Activated T-cell treated with anti-CD3 and anti-CD28 coated beads for 1 hour (primary cell): ENCODE measurements at places on chromosomes 3 and 15.

DNA sequence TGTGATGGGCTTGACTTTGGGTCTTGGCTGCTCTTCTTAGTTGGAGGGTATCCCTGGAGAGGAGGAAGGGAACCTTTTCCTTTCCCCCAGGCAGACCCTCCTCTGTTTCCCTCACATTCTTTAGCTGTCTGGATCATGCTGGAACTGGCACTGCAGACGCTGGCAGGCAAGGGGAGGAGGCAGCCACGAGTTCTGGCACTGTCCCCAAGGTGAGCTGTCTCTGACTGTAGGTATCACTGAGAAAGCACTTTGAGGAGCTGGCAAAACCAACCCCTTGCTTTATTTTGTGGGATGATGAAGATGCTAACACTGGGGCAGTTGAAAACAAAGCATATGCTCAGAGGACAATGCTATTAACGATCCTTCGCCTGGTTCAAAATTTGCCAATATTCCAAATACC is 175.0 kb downstream of the SOX2 start:
- DNase-seq: no peak

DNA sequence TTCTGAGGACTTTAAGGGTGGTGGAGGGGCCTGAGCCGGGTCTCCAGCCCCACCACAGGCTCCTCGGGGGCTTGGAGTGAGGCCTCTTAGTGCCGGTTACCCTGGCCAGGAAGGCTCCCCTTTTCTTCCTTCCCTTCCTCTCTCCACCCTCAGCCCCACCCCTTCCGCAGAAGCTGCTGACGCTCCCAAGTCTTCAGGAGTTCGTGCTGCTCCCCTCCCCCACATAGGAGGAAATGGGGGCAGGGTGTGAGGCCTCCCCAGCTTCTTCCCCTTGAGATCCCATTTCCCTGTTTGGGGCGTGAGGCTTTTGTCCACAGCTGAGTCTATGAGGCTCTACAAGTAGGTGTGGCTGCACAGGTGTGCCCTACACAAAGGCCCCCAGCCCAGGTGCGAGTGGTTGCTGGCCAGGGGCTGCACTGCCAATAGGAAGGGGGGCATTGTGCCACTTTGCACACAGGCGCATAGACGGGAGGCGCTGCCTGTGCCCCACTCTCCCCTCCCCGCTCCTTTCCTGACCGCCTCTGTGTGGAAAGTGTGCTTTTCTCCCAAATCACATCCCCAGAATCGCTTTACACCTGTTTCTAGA is 915 bp upstream of the CALML4 start:
- no peak for DNase-seq

- DNase-seq: no peak
Observed at GRCh38 chr3:53328746-53329145, 18.6 kb downstream of the DCP1A start.

DNA sequence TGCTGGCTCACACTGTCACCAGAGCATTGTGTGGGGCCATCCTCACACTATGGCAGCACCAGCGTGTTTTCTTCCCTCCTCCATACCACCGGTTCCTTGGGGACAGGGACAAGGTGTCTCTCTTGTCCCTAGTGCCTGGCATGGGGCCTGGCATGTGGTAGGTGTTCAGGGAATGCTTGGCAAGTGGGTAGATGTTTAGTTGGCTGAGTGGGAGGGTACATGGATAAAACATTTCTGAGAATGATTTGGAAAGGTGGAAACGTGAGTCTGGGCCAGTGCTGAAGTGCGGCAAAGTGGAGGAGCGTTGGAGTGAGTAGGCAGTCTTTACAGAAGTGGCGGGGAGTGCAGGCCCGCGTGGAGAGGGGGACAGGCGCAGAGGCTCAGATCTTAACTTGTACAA is 15.0 kb downstream of the SNAPC5 start:
- no peak for DNase-seq

DNA sequence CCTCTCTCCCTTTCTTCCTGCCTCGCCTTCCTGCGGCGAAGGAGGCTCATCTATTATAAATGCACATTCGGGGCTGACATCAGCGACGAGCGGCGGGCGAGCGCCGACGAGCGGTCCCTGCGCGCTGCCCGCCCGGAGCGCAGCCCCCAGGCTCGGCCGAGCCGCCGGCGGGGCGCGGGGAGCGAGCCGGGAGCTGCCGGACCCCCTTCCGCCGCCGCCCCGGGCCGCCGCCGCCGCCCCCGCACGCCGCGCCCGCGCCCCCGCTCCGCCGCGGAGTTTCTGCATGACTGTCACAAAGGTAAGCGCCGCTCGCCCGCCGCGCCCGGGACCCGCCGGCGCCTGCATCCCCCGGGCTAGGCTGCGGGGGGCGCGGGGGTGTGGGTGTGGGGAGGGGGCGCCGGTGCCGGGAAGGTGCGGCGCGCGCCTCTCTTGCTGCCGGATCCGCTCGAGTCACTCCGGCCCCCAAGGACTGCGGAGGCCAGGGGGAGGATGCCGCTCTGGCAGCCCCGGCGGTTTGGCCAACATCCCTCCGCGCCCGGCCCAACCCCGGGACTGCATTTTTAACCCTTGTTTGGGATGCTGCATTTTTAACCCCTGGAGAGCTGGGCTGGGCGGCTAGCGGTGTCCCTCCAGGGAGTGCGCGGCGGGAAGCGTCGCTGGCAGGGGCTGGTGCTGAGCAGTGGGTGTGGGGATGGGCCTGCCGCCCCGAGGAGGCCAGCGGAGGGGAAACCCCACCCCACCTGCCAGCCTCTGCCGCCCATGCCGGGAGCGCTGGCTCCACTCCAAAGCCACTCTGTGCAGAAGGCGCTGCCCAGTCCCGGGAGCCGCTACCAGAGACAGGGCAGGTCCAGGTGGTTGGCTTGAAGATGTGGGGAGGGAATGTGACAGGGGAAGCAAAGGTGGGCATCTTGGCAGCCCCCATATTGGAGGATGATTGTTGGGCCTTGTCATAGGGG is at the start of gene CORO2B:
Gene CORO2B (plus strand): TSS at position 14 of the 956 bp plus-strand sequence. CDS start 270 bp downstream, at position 284.
- DNase-seq: no peak

- DNase-seq: no peak
Observed at GRCh38 chr3:30873671-30874070, 20.8 kb downstream of the GADL1 start.

DNA sequence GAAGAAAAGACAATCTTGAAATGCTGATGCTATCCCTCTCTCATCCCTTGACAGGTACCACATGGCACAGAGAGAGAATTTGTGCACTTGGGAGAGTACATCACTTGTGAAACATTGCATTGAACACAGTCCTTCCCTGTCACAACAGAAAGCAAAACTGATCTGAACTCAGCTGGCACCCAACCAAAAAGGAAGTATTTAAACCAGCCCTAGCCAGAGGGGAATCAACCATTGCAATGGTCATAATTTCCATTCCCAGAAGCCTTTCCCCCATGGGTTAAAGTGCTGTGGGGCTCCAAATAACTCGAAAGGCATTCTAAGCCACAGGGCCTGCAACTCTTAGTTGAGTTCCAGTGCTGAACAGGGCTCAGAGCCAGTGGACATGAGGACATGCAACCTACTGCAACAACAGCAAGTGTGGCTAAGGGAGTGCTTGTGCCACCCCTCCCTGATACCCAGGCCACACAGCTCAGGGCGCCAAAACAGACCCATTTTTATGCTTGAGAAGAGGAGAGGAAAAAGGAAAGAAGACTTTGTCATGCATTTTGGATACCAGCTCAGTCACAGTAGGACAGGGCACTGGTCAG is 530.8 kb upstream of the BCHE start:
- DNase-seq: no peak

DNA sequence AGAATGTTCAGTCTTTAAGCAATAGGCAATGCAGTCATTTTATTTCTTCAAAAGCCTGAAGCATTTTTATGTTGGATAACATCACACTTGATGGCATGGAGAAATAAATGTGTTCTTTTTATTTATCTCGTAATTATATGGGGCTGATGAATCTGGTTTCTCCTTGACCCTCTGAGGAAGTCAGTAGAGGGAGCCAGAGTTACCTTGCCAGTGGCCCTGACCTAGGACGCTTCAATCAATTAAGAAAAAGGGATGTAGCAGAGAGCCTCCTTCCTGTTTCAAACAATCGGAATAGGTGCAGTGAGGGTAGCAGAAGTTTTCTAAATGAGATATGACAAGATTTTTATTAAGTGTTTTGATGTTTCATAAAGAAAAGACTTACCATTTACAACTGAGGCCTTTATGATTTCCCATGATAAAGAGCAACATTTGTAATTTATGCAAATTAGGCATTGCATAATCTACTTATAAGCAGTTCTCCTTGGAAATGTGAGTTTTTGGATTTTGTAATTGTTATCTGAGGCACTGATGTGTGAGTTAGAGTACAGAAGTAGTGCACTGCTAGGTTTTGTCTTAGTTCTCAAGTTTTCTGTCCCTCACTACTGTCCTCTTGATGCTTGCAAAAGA is 129.1 kb downstream of the RAP2B start:
- no peak for DNase-seq

- no peak for DNase-seq
Observed at GRCh38 chr15:74320352-74321247, 46.8 kb downstream of the CYP11A1 start.

DNA sequence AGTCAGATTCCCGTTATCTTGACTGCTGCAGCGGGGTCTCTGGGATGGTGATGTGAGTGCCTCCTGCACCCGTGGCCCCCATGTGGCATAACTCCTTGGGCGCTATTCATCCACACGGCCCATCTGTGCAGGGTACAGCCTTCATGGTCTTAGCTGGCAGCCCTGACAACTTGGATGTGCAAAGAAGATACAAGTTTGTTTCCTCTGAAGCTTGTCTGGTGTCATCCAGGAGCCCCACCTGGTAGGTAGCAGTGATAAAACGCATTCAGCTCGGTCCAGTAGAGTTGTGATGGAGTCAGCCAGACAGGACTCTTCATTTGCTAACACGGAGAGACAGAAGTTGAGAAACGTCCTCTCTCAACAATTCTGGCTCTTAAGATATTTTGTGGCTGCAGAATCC is 53.3 kb downstream of the CORO2B start:
- no peak for DNase-seq

- DNase-seq: no peak
Observed at GRCh38 chr3:185175370-185175987, 22.6 kb upstream of the C3orf70 start.

GRCh38 chr15:79418693-79419279 is 13.3 kb upstream of the MINAR1 start:
- DNase-seq: no peak

DNA sequence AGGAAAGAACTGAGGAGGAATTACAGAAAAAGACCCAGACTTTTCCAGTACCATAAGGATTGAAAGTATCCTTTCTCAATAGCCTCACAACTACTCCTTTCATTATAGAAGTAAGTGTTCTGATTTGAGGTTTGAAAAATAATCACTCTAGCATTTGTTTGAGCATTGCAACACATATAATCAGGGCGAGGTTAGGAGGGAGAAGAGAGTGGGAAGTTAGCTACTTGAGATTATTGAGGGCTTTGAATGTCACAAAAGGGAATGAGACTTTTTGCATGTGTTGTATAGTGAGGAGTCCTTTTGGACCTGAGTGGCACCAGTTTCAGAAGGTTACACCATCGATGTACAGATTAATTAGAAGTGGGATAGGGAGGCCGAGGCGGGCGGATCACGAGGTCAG is 65.2 kb upstream of the TNIK start:
- no peak for DNase-seq

GRCh38 chr15:100859970-100860828 is 19.4 kb upstream of the ALDH1A3 start:
- DNase-seq: no peak

DNA sequence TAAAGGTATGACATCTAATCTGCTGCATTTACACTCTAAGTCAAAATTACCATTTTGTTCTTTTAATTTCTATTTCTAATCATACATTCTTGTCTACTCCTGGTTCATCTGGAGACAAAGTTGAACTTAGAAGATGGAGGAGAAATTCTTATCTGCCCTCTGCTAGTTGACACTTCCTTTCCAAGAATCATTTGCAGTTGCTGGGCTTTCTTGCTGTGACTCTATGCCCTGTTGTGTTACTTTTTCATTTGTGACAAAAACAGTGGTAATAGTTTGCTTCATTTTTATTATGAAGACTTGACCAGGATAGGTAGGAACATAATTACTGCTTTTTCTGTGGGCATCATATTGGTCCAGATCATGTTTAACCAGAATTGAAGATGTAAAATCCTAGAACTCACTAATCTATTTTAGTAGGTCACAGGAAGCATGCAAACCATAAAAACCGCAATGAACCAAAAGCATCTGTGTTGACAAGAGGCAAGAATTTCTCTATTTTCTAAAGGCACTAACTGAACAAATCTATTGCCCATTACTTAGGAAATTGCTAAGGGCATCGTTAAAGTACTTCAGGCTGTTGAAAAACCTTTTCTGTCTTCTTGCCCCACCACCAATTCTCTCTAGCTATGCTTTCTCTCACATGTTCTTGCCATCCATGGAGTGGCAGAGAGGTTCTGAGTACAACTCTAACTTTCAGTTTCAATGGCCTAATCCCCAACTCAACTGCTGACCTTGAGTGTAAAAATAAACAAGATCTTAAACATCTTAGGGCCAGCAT is 4.2 kb upstream of the CCR2 start:
- no peak for DNase-seq
